ENCODE measurements at places on chromosomes 2 and 18.

- peak; percentile 72 for DNase-seq
Observed at GRCh38 chr2:86037141-86037794, 68.4 kb downstream of the POLR1A start.

GRCh38 chr2:176118601-176119339, 2.2 kb downstream of the HOXD10 start:
- no peak for DNase-seq

DNA sequence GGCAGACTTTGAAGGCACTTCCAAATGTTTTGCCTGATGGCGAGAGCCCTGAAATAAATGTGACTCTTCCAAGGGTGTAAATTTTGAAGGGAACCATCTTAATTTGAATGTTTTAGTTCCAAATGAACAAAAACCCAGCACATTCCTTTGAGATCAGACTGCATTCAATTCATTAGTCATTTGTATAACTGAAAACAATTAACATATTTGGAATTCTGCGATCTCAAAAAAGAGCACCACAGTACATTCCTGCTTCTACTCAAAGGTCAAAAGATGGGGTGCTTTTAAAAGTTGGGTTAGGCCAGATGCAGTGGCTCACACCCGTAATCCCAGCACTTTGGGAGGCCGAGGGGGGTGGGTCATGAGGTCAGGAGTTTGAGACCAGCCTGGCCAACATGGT, 38.2 kb upstream of the CHRNA1 start:
- DNase-seq, result no peak

GRCh38 chr2:149766339-149766738, 178.8 kb upstream of the MMADHC start:
- DNase-seq, result no peak

DNA sequence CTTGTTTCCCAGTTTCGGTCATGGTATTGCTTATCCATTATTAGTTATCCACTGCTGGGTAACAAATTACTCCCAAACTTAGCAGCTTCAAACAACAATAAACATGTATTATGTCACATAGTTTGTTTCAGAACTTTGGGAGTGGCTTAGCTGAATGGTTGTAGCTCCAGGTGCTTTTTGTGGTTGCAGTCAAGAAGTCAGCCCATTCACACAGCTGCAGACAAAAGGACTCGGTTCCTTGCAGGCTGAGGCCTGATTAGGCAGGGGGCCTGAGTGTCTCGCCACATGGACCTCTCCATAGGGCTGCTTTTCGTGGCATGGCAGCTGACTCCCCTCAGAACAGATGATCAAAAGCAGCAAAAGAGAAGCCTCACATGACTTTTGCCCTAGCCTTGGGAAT, 58.2 kb upstream of the ITGA4 start:
- no peak for DNase-seq

GRCh38 chr2:157792335-157793052, 83.6 kb downstream of the ACVR1 start:
- no peak for DNase-seq

- DNase-seq, result no peak
Observed at GRCh38 chr2:80377071-80377470, 72.5 kb upstream of the LRRTM1 start.

DNA sequence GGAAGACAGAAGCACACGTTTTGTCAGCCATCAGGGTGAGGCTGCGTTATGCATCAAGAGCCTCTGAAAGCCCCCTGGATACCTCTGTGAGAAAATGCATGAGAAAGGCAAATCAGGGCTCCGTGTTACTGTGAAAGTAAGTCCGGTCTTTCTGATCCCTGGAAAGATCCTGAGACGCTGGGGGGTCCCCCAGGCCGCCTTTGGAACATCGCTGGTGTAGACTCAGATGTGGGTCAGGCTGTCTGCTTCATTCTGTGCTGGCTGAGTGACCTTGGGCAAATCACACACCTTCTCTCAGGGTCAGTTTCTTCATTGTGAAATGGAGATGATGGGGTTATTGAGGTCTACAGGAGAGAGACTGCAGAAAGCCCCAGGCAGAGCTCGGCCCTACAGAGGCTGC, 42.0 kb upstream of the HS6ST1 start:
- DNase-seq, result no peak

DNA sequence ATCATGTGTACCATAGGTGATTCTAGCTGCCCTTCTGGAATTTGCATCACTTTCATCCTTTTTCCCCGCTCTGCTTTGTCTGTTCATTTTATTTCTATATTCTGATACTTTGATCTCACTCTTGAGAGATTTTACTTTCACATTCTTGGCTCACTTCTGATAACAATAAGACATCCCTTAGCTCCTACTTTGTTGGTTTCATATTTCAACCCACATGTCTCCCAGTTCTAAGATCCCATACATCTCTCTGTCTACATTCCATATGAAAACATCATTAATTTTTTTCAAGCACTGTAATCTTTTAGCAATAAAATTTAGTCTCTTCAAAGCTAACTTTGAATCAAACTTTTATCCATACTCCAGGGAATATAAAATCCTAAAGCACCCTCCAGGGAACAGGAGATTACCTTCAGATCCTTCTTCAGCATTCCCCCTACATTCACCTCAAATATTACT, 75.6 kb downstream of the COL3A1 start:
- DNase-seq, result no peak

GRCh38 chr18:46073474-46074331, 1.6 kb upstream of the PSTPIP2 start:
- DNase-seq, result peak; percentile 62

GRCh38 chr2:40332191-40332826, 119.6 kb downstream of the SLC8A1 start:
- DNase-seq, result no peak

GRCh38 chr2:110219496-110220189, 7.3 kb upstream of the MTLN start:
- DNase-seq, result no peak

DNA sequence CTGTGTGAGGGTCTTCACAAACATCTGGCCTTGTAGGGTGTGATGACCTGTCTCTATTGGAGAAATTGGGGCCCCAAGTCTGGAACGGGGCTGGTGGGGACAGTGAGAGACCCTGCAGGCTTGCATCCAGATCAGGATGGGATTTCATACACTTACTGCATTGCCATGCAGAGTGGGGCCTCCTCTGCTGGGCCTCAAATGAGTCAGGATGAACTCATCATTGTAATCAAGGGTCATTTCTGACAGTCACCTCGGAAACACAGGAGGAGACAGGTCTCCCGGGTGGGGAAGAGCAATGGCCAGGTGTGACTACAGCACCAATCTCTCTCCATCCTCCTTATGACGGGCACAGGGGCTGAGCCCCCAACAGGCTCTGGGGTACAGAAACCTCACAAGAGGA, 48.1 kb upstream of the GALR1 start:
- no peak for DNase-seq

- DNase-seq, result no peak
Observed at GRCh38 chr2:63572001-63572400, 16.3 kb downstream of the WDPCP start.

DNA sequence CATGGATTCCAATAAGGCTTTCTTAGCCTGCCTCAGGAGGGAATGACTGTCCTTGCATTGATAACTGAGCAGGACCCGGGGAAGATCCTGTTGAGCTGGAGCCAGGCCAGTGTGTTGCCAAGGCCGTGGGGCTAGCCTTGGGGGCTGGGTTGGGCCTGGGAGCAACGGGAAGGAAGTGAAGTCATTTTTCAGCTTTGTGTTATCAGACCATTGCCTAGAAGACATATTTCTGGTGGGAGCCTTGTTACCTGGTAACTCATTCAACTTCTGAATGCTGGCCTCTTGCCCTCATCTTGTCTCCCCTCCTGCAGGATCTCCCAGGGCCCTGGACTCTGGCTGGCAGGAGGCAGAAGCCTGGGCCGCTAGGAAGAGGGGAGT, 92.7 kb upstream of the MGAT5 start:
- no peak for DNase-seq

DNA sequence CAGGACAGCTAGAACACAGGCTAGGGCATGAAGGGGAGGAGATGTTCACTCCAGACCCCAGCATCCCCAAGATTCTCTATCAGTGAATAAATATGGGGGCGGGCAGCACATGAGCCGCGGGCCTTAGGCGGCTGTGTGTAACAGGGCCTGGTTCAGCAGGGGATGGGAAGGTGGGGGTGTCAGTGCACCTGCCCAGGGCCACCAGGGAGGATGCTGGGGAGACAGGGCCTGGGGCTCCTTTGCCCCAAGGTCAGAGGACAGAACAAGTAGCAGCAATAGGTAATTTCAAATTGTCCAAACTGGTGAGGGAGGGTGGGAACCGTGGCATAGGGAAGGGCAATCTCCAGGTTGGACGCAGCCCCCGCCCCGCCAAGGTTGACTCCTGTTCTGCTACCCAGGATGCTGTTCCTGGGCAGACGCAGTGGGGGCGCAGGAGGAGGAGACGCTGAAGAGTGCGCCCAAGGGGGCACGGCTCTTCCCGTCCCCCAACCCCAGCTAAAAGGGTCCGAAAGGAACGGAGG, 16.2 kb downstream of the CYP26B1 start:
- no peak for DNase-seq

GRCh38 chr2:48059975-48060374, 153.7 kb upstream of the FBXO11 start:
- no peak for DNase-seq

DNA sequence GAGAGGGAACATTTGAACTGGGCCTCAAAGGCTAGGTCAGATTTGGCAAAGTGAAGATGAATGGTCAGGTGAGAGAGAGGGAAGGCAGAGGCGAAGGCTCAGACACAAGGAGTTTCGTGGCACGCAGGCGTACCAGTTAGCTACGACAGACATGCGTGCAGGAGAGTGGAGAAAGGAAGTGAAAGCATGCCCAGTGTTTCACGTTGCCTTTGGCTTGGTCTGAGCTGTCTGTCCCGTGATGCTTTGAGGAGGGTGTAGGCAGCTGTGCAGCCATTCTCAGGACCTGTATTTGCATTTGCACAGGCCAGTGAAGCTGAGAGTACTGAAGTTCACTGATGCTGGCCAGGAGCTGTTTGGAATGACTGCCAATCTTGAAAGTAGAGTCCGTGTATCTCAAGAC, 69.5 kb downstream of the HNRNPLL start:
- DNase-seq, result no peak

DNA sequence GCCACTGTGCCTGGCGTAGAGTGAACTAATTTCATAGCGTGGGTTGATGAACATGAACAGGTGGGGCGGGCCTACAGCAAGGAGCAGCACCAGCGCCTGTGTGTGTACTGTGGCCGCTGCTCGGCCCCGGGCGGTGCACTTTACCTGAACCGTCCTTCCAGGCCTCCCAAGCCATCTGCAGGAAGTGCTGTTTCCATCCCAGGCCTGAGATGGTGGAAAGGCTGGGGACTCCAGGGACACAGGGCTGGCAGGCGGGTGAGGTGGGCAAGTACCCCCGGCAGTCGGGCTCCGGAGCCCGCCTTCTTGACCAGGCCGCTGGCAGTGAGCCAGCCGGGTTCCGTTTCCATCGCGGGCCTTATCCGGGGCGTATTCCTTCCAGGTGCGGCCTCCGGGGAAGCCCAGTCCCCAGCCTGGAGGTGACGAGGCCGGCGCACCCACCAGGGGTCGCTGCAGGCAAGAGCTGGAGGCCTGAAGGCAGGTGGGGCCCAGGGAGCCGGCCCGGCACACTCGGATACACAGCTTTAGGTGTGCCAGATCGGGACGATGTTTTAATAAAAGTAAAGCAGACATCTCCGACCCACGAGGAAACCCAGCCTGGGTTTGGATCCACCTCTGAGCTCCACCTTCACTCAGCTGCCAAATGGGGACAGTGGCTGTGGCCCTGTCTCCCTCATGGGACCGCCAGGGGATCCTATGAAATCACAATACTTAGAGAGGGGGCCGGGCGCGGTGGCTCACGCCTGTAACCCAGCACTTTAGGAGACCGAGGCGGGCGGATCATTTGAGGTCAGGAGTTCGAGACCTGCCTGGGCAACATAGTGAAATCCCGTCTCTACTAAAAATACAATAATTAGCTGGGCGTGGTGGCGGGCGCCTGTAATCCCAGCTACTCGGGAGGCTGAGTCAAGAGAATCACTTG, 22.7 kb upstream of the PDIA6 start:
- peak; percentile 81 for DNase-seq

DNA sequence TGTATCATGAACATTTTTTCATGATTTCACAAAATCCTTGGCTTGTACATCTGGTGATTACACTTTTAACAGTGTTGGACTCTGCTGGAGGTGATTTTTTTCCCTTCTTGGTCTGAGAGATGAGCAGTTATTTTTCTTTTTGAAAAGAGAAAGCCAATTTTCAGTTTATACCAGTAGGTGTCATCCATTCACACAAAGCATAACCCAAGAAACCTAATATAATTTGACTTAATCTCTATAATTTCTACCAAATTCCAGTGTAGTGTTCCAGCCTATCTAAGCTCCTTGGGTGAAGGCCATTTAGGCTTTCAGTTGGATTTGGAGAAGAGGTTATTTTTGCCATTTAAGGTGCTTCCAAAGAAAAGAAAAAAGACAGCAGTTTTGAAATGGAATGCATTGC, 7.7 kb upstream of the ICOS start:
- no peak for DNase-seq

- DNase-seq, result peak; percentile 75
Observed at GRCh38 chr2:63861220-63861822, 19.6 kb downstream of the UGP2 start.

- DNase-seq, result no peak
Observed at GRCh38 chr2:160614391-160614790, 120.8 kb upstream of the RBMS1 start.
